HCT116 (cell line): ENCODE measurements at places on chromosomes 16 and 17. TPM values are rescaled to one million over a fixed set of nuclear protein-coding genes. Genes with fewer than 3 reads are reported as not detected.

The SOX15 gene
- 0.69 TPM for total RNA-seq

- DNase-seq = no peak
Measured at GRCh38 chr17:14011740-14012405, 57.4 kb upstream of the COX10 start.

DNA sequence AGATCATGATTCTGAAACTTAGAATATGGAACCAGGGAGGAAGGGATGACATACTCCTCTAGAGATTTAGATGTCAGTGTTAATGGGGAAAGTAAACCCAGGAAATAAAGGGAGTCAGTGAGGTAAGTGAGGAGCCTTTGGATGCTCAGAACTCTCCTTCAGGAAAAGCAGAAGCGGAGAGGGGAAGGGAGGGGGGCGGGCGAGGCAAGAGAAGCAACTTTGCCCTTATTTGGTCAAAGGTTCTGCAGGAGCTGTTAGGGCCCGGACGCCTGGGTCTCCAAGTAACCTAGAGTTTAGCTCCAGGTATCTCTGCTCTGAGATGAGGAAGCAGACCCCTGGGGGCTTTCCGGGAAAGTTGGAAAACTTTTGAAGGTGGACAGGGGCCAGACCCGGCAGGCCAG, 1.3 kb downstream of the PFN1 start:
- no peak for DNase-seq

The HELZ gene
- total RNA-seq = 40.5 TPM

The OR4D2 gene
- total RNA-seq = not detected

DNA sequence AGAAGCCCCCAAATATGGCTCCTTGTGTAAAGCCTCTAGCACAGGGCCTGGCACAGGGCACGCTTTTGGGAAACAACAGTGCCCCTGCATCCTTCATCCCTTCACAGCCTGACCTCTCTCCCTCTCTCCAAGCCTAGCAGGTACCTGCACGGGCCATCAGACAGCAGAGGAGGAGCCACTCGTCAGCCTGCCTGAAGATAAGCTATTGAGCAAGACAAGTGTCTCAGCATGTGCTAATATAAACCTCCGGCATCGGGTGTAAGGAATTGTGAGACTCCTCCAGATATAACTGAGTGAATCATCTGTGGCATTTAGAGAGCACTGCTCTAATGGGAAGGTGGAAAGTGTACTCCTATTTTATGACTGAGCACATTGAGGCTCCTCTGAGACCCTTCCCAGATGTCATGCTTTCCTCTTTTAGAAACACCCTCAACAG, 38.3 kb downstream of the TBX4 start:
- DNase-seq = no peak

DNA sequence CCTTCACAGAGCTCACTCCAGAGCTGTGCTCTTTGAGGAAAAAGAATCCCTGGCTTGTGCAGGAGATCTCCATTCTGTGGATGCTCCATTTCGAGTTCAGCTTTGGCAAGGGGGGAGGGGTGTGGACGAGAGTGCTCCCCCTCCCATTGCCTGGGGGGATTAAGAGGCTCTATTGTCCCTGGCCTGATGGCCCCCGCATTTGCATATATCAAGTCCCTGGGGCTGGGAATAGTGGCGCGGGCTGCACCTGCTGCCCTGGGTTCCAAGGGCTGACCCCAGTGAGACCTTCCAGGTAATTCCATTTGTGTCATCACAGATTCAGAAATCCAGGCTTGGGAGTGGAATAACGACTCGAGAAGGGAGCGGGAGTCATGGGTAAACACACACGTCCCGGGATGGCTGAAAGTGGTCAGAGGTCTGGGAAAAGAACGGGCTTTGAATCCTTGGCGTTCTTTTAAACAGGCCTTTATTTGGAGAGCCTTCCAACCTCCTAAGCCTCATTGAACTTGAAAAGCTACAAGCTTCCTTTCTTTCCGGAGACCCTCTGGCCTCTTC, 479.3 kb downstream of the HS3ST3B1 start:
- DNase-seq = no peak

The STARD3 gene
- total RNA-seq = 73.9 TPM

GRCh38 chr16:19898924-19899604, 14.4 kb upstream of the GPRC5B start:
- DNase-seq = peak; percentile 57

The CARHSP1 gene
- 79.7 TPM for total RNA-seq

GRCh38 chr16:81265658-81266451, 27.4 kb downstream of the BCO1 start:
- DNase-seq = no peak

DNA sequence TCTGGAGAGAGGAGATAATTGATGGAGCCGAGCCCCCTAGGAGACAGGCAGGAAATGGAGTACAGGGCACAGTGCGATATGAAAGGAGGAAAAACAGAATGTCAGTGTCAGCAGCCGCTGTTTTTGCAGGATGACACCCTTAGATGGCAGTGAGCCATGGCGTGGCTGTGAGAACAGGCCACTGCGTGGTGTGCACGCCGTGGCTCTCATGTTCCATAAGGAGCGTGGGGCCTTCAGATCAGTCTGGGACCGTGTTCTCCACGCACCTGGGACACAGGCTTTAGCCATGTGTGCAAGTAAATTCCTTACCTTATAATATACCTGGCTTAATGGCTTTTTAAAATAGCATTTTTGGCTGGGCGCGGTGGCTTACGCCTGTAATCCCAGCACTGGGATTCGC, 198.0 kb downstream of the KATNIP start:
- DNase-seq = no peak

- no peak for DNase-seq
Measured at GRCh38 chr16:23974223-23974622, 138.4 kb downstream of the PRKCB start.

DNA sequence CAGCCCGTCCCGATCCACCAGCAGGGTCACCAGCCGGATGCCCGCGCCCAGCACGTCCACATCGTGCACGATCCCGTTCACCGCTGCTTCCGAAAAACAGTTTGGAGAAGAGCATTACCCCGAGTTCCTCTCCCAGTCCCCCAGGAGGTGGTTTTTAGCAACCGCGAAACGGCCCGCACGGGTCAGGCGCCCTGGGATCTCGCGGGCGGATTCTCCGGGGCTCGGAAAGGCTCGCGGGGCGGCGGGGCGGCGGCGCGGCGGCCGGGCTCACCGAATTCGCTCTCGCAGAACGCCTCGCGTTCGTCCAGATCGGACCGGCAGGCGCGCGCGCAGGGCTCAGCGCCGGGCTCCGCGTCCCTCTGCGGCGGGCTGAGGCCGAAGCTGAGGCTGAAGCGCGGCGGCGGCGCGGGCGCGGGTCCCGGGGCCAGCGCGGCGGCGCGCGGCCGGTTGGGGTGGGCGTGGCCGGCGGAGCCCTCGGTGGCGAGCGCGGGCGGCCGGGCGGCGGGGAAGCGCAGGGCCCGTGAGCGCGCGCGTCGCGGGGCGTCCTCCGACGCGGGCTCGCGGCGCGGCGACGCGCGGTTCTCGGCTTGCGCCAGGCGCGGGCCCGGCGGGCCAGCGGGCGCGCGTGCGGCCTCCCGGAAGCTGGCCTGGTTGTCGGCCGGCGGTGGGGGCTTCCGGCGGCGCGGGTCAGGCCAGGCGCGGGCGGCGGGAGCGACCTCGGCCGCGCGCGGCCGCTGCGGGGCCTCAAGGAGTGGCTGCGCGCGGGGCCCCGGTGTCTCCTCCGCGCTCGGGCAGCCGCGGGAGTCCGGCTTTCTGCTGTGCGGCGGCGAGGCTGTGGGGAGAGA, 2.9 kb downstream of the C17orf58 start:
- DNase-seq = peak; percentile 81

DNA sequence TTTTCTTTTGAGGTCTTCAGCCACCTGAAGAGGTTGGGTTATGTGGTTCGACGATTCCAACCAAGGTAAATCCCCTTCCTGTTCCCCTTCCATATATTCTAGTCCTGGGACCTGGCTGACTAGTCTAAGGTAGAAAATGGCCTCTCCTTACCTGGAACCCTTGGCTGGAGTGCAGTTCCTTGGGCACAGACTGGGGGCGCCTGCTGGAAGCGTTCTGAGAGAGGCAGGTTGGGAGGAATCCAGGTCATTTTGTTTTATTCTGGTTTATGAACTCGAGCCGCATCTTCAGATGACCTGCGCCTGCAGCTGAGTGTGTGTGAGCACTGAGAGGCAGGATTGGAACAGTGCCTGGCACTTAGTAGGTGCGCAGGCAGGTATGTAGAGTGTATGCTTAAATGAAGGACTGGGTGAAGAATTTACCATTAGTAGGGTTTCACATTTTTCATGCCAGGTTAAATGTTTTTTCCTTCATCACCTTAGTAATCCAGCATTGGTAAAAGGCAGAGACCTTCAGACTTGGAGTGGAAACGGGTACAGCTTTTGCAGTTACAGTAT, 2.7 kb downstream of the TSEN54 start:
- DNase-seq = no peak

The MRPL38 gene
- 219 TPM for total RNA-seq

DNA sequence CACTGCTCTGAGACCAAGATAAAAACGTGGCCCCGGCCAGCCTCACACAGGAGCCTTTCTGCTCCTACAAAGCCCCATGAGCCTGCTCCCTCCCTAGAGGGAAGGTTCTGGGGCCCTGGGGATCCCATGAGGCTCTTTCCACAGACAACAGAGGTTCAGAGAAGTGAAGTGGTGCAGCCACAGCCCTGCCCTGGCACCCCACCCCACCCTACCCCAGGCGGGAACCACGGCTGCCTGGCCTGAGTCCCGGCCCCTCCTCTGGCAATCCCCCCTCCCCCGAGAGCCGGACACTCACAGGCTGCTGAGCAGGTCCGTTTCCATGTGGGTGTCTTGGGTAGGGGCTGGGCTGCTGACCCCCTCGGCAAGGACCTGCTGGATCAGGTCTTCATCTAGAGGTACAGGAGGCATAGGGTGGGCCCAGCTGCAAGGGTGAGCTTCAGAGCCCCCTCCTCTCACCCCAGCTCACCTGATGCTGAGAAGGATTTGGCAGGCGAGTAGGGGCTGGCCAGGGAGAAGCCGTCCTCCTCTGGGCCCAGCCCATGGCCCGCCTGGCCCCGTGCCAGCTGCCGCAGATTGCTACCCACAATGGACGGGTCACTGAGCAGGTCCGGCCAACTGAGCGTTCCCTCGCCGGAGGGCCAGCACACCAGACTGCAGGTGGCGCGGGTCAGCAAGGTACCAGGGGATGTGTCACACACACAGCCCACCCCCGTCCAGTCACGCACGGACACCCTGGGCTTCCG, 38.7 kb downstream of the PKD1 start:
- no peak for DNase-seq

DNA sequence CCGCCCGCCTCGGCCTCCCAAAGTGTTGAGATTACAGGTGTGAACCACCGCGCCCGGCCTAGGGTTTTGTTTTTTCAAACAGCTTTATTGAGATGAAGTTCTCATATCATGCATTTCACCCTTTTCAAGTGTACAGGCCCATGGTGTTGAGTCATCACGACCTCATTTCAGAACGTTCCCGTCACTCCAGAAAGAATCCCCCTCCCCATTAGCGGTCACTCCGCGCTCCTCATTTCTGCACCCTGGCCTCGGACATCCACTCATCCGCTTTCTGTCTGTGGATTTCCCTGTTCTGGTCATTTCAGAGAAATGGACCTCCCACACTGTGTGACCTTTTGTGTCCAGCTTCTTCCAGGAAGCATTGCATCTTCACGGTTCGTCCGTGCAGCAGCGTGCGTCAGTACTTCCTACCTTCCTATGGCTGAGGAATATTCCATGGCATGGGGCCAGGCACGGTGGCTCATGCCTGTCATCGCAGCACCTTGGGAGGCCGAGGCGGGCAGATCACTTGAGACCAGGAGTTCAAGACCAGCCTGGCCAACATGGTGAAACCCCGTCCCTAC, 135.2 kb upstream of the GSE1 start:
- no peak for DNase-seq

DNA sequence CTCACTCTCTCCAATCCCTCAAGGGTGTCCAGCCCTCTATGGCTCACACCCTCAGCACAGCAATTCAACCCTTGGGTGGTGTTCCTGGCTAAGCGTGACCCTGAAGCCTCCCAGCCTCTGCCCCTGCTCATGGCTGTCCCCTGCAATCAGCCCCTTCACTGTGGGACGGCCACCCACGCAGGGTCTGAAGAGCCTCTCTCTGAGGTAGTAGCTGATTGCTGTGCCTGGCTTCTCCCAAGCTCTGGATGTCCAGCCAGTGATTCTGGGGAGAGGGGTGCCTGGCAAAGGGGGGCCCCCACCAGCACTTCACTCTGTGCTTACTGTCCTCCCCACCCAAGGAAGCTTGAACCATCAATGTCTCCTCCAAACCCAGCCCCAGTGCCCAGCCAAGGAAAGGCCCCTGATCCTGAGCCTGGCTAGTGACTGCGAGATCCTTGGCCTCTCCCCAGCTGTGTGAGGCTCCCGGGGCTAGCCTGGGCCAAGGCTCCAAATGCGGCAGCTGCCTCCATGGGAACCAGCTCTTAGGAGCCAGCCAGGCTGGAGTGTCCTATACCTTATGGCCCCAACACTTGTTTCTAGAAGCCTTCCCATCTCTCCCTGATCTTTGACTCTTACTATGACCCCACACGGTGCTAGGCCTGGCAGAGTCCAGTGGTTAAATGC, 9.9 kb downstream of the MTSS2 start:
- no peak for DNase-seq

The TMEM220 gene
- total RNA-seq = not detected

The PLA2G10 gene
- not detected for total RNA-seq

The GAS2L2 gene
- not detected for total RNA-seq

The EPOP gene
- total RNA-seq = 37.9 TPM

The SHBG gene
- total RNA-seq = not detected

The ZFP3 gene
- total RNA-seq = 0.05 TPM

- no peak for DNase-seq
Measured at GRCh38 chr16:53662072-53662471, 41.6 kb downstream of the RPGRIP1L start.

DNA sequence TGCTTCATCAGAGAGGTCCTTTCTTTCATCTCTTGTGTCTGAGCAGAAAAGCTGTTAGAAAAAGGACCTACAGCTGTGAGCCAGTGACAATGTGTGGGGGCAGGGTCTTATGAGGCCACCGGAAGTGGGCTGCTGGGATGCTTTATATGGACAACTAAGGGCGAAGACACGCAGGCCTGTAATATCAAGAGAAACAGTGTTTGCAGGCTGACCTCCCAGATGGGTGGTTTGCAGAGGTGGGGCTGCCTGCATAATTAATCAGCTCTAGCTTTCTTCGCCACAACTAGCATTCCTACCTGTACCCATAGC, 30.4 kb upstream of the SALL1 start:
- no peak for DNase-seq

GRCh38 chr17:81834831-81835267, at the start of gene PPP1R27:
Gene PPP1R27, minus strand, starts transcription at chr17:81835050. Its CDS starts 97 bp downstream, at chr17:81834953.
- DNase-seq = no peak

GRCh38 chr17:55172612-55173011, 92.1 kb upstream of the HLF start:
- no peak for DNase-seq

DNA sequence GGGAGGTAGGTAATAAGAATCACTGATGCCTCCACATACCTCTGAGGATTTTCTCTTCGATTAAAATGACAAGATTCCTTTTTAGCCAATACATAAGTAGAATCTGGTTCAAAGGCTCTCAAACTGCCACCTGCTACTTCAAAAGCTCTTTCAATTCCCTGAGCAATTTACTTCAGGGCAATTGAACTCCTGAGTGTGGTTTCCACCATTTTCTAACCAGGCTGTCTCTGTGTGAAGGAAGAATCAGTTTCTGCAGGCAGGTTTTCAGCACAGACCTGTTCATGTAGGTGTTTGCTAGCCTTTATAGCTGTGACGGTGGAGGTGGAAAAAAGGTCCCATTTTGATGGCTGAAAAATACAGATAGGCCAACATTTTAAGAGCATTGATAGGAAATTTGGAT, 18.2 kb upstream of the HS3ST3B1 start:
- DNase-seq = no peak
